ENCODE measurements at places on chromosomes 13 and 19.
A peak's percentile ranks its signal among the peaks of the same experiment; 100 is the strongest.

- DNase-seq: no peak
These were observed 2180.2 kb upstream of the PCDH20 start for GRCh38 chr13:63595811-63596210.

DNA sequence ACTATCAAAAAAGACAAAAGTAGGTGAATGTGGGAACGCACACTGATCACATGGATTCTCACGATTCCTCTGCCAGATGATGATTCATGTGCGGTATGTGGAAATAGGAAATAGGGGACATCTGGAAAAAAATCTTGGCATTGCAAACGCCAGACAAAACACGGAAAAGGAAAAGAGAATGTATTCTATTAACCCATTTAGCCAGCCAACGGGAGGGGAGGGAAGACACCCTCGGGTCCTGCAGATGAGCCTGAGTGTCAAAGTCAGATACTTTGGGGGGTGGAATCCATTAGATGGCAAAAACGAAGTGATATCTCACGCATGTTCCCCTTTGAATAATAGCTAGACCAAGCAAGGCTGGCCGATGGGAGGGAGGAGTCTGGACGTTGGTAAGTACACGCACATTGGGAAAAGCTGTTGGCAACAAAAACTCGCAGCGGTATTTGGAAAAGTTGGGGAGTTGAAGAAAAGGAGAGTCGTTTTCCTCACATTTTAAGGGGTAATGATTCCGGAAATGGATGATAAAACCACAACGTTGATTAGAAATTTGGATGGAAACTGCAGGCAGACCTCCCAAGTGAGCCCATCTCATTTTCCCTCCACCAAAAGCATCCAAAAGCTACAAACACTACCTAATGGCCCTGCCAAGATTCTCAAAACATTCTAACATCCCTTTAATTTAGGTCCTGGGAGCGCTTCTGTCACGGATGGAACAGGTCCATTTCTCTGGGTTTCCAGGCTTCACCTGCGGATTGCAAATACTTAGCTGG is 73.6 kb downstream of the COL4A1 start:
- no peak for DNase-seq

DNA sequence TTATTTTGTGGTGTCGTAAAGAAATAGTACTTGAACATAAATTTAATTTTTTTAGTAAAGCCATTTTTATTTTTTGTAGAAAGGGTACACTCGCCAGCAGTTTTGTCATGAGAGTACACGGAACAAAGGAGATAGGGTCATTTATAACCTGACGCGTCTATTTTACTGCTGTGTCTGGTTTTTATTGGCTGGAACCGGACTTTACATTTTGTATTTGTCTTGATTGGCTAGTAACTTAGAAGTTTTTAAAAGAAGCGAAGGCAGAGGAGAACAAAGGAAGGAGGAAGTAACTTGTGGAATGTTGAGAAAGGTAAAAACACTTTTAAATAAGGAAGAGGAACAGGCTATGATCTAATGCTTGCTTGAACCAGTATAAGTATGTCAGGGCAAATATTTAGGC is 43.5 kb downstream of the TRPM4 start:
- no peak for DNase-seq

DNA sequence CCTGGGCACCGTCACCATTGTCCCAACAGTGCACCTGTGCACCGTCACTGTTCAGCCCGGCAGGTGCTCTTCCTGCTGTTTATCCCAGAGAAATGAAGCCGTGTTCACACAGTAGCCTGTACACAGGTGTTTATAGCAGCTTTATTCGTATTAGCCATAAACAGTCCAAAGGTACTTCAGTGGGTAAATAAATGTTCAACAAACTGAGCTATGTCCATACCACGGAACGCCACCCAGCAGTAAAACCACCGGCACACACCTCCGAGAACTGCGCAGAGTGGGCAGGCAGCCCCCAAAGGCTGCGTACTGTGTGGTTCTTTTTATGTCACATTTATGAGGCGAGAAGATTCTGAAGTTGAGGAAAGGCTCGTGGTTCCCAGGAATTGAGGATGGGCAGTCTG is 44.9 kb upstream of the DCUN1D2 start:
- DNase-seq: no peak

DNA sequence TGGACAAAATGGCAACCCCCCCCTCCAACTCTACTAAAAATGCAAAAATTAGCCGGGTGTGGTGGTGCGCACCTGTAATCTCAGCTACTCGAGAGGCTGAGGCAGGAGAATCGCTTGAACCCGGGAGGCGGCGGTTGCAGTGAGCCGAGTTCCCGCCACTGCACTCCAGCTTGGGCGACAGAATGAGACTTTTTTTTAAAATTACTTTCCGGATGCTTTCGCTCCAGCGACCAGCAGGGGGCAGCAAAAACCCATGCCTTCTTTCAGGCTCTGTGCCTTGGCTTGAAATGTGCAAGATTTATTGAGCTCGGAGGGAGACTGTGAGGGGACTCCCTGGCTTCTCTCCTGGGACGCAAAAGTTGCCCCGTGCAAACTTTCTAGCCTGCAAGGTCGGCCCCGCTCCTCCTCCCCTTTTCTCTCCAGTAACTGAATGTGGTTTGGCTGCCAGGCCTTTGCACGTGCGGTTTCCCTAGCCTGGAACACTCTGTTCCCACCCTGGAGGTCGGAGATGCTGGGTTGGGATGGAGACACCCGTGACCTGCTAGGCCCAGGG is 61.4 kb upstream of the NFIC start:
- DNase-seq: peak; percentile 77

DNA sequence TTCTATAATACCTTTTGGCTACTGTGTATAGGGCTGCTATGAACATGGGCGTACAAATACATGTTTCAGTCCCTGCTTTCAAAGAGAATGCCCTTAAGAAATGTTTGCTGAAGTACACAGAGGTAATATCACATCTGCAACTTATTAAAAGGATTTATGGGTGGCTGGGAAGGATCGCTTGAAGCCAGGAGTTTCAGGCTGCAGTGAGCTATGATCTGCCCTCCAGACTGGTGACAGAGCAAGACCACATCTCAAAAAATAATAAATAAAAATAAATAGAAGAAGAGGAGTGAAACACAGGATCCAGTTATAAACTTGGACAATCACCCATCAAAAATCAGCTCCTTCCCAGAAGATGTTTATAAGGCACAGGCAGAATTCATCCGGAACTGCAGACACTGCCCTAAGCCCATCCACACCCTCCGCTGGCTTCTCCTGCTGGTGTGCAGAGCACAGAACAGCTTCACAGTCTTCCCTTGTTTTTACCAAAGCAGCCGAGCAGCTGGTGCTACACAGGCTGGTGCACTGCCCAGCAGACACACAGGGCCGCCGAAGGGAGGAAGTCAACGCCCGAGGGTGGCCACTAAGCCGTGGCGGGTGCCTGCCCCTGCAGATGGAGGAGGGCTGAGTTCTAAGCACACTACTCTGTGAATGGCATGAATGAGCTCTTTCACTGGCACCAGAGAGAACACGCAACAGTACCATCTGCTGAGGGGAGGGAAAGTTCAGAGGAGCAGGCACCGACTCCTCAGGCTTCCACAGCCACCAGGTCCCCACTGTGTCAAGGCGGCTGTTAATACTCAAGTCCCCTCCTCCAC is 44.0 kb downstream of the BRD4 start:
- no peak for DNase-seq

- DNase-seq: no peak
These were observed 97.1 kb upstream of the UBAC2 start for GRCh38 chr13:99103536-99103935.

DNA sequence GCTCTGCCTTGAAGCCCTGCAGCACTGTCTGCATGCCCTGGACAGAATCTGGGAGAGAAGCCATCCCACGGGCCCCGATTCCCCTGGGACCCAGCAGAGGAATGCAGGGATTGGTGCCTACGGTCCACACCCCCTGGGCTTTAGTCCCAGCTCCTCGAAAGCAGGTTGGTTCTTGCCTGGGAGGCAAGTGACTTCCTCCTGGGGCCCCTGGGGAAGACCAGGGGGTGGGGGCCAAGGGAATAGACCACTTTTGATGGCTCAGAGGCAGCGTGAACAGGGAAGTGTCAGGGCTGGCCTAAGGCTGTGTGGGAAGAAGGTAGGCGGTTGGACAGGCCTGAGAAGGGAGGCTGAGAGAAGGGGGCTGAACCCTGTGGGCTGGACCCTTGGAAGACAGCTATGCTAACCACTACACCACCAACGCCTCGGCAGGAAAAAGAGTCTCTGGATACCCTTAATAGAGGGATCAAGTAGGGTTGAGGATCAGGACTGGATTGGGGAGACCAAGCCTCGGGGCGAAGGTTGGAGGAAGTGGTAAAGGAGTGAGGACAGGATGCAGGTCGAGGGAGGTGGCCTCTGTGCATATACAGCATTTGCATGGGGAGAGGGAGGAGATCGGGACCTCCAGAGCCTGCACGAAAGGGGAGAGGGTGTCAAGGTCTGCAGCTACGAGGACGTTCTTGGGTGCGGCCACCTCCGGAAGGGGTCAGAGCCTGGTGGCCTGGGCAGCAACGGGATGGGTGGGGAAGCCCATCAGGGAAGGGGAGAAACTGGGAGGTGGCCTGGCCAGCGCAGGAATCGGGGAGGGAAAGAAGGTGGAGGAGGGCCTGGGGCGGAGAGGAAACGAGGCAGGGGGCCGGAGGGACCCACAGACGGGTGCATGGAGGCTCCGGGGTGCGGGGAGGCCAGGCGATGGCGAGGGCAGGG is 709 bp downstream of the DPP9 start:
- no peak for DNase-seq

DNA sequence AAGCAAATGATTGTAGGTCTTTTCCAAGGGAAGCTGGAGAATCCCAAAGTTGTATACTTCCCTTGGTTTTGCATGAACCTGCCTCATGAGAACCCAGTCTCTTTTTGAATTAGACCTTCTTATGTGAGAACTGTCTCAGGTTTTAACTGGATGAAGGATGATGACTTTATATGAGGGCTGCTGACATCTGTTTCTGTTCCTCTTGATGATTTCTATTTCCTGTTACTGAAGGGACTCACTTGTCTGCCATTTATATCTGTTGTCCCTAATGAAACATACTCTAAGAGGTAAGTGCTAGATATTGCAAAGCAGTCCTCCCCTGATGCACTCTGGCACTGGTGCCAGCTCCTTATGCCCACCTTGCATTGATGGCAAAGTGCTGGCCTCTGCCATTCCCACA is 33.6 kb downstream of the ERICH4 start:
- no peak for DNase-seq

DNA sequence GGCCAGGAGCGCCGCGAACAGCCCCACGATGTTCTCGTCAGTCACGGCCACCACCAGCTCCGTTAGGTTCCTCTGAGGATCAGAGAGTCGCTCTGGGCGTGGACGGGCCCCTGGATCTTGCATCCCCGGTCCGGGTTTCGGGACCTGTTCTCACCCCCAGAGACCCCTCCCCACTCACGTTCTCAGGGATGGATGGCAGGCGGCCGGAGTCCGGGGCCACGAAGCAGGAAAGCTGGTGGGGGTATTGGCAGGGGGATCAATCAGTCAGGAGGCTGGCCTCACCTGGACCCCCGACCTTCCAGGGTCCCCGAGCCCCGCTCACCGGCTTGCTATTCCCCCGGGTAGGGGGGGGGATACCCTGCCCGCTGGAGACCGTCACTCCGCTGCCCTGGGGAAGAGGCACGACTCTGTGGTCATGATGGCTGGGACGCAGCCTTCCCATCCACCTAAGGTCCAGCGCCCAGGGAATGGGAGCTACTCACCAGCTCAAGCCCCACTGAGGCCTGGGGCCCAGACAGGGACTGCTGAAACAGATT is 4.6 kb downstream of the DENND1C start:
- DNase-seq: no peak
